Activated CD8-positive, alpha-beta memory T cell treated with anti-CD3 and anti-CD28 coated beads, Interleukin-2, amount 50 U/mL, for 48 hours (primary cell): ENCODE measurements at places on chromosomes 2 and 18.

- no peak for DNase-seq
These were observed 60.6 kb upstream of the CUL3 start for GRCh38 chr2:224645722-224646121.

- DNase-seq = no peak
These were observed 129.1 kb downstream of the ARHGAP15 start for GRCh38 chr2:143258126-143258892.

- DNase-seq = no peak
These were observed 26.9 kb upstream of the SLC35F6 start for GRCh38 chr2:26737221-26737620.

DNA sequence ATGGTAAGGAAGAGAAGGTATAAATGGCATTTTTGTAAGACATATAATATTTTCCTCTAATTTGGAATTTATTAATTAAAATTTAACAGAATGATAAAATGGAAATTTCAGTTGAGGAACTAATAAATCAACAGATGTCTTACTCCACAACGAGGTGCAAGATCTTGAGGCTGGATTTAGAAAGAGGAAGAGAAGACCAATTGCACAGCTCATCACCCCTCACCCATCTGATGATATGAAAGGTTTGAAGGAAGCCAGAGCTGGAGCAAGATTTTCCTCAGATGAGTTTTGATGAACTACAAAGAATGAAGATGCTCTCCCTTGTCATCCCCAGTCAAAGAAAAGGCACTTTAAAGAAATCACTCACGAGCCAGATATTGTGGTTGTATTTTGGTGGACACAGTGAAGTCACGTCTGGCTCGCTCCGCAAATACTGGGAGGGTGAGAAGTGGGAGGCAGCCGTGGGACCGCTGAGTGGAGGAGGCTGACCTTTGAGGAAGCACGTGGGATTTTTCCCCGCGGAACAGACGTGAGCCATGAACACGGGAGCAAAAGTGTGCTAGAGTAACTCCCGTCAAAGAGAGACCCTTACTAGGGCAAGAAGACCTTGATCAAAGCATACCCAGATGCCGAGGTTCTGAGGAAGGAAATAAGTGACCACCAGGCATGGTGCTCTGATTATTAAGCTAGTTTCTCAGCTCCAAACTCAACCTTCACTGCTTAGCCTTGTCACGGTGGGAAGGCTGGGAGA lies 511.4 kb downstream of the RNF144A start:
- DNase-seq = no peak

DNA sequence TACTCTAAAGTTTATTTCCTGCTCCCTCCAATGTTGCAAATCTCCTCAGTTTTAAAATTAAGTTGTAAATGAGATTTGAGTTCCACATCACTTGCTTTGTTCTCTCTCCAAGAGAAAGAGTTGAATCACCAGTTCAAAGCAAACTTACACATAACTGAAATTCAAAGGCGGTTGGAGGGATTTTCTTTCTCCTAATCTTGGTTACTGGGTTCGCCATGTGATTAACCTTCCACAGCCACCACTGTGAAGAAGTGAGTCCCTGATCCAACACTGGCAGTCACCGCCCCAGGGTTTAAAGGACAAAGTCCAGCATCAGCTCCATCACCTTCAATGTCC lies 247.1 kb downstream of the MYCN start:
- no peak for DNase-seq

DNA sequence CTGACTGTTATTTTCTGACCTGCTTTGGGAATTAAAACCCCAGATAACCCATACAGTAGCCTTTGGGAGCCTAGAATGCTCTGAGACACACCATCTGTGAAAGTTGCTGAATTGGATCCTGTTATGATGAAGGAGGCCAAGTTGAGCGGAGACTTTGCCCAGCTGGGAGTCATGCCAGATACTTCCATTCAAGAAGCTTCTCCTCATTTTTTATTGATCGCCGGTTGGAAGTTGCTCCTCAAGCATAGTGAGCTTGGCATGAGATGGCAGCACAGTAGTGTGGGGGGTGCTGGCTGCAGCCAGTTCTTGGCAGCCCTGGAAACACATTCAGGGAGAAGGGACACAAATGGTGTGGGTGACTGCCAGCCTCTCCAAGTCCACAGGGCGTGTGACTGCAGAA lies 270.7 kb upstream of the NRP2 start:
- DNase-seq = no peak

DNA sequence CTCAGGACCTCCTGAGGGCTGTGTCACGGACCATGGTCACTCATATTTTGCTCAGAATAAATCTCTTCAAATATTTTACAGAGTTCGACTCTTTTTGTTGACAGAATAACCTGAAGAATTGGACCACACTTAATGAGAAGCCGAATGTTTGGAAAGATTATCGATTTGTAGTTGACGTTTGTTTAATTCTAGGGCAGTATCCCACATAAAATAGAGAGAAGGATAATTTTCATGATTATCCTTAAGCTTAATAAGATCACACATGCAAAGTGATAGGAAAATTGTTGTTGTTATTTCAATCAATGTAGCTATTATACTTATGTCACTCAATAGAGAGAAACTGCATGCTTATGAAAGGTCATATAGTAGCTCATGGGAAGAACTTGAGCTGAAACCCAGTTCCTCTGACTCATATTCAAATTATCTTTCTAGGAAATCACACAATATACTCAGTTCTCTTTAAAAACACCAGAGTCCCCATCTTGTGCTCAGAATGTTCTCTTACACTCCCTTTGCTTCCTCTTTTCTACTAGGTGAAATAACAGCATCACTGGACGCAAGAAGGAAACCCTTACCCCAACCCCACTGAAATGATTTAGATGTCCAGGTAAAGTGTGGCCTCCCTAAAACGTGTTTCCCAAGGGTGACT lies 982.1 kb downstream of the TSN start:
- no peak for DNase-seq

DNA sequence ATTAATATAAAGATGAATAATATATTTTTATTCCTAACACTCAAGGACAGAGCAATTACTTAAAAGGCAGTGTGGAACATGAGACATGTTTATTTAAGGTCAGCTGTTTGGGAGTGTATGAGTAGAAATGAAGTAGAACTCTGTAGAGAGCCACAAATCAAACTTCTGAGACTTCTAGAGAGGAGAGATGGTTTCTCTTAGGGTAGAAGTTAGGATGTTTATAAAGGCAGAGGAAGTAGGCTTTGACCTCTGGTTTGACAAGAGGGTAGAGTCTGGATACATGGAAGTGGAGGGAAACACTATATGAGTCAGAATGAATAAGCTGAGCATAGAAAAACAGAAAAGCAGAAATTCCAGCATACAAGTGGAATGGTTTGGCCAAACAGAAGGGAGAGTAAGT lies 262.1 kb upstream of the KLHL14 start:
- no peak for DNase-seq

- no peak for DNase-seq
These were observed 21.0 kb upstream of the IL37 start for GRCh38 chr2:112889976-112890375.

DNA sequence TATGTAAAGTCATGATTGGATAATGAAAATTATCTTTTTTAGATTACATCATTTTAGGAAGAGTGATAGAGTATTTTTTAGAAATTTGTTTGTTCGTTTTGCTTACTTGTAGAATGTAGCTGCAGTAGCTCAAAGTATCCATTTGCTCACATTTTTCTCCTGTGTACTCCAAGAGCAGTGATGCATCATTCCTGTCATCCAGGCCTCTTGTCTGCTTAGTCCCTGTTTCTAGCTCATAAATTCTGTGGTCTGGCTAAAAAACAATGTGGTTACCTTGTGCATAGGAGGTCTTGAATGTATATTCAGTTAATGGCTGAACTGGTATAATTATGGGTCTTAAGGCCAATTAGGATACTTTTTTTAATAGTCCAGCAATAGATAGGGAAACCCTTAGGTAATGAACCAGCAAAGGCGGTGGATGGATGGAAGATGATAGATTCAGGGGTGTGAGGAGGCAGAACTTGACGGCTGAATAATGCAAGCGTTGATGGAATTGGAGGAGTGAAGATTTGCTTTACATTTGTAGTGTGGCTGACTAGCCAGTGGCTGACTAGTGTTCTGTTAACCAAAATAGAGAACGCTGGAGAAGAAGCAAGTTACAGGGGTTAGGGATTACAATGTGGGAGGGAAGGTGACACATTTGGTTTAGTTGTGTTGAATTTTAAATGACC lies 145.0 kb downstream of the ZNF407 start:
- no peak for DNase-seq

DNA sequence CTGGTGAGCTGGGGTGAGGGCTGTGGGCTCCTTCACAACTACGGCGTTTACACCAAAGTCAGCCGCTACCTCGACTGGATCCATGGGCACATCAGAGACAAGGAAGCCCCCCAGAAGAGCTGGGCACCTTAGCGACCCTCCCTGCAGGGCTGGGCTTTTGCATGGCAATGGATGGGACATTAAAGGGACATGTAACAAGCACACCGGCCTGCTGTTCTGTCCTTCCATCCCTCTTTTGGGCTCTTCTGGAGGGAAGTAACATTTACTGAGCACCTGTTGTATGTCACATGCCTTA lies 10.5 kb downstream of the PROC start:
- DNase-seq = no peak

DNA sequence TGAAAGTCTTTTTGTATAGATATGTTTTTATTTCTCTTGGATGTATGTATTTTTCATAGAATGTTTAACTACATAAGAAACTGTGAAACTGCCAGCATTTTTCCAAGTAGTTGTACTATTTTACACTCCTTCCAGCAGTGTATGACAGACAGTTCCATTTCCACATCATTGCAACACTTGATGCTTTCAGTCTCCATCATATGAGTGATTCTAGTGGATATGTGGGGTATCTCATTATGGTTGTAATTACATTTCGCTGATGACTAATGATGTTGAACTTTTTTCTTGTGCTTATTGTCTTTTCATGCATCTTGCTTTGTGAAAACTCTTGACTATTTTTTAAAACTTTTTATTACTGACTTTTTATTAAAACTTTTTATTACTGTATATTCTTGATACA lies 101.4 kb downstream of the ARHGAP28 start:
- no peak for DNase-seq

DNA sequence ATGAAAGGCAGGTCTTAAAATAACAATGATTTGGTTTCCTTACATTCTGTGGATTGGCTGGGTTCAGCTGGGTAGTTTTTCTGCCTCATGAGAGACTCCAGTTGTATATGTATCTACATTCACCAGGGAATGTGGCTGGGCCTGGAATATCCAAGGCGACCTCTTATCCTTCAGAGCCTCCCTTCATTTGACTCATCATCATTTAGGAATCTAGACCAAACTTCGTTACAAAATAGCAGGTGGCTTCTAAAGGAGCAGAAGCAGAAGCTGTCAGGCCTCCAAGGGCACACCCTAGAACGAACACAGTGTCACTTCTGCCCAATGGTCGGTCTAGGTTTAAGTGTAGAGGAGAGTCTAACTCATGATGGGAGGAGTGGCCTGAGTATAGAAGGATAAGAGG lies 204.2 kb downstream of the EN1 start:
- no peak for DNase-seq

GRCh38 chr2:139790807-139791752 lies 1010.9 kb upstream of the NXPH2 start:
- DNase-seq = no peak

GRCh38 chr2:102514061-102514785 lies 41.2 kb downstream of the SLC9A4 start:
- DNase-seq = no peak

- no peak for DNase-seq
These were observed 74.3 kb downstream of the NPAS2 start for GRCh38 chr2:100894105-100894795.

- no peak for DNase-seq
These were observed 103.1 kb downstream of the CCDC85A start for GRCh38 chr2:56286936-56287335.

DNA sequence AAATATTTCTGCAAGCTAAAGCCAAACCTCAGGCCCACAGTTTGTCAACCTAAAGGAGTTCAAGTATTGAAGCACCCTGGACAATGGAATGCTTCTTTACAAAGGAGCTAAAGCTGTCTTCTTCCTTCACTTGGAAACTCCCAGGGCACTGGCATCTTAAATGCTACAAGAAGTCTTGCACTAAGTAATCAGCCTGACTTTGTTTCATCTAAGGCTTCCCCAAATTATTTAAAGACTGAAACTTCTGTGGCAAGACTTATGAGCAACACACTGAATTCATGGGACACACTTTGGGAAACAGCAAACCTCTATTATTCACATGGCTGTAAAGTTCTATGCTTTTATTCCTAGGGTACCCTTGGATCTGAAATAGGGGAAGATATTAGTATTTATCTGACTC lies 14.7 kb downstream of the PID1 start:
- DNase-seq = no peak

DNA sequence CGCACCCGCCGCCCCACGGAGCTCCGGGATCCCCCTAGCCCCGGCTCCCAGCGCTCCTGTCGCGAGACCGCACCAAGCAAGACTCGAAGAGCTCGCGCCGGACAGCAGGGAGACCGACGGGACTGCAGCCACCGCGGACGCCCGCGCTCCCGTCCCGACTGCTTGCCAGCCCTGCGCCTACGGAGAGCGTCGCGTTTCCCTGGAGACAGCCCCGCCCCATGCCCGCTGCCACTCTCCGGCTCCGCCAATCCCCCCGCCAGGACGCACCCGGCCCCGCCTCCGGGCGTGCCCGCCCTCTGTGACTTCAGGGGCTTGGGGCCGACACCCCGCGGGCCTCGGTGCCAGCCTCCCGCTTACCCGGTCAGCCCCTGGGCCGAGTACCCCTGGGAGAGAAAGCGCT lies at the start of gene ANKMY1:
TSS of gene ANKMY1 (minus strand) at position 181 of the 400 bp plus-strand sequence. CDS start 653 bp downstream, outside the sequence.
- DNase-seq = peak; percentile 86

DNA sequence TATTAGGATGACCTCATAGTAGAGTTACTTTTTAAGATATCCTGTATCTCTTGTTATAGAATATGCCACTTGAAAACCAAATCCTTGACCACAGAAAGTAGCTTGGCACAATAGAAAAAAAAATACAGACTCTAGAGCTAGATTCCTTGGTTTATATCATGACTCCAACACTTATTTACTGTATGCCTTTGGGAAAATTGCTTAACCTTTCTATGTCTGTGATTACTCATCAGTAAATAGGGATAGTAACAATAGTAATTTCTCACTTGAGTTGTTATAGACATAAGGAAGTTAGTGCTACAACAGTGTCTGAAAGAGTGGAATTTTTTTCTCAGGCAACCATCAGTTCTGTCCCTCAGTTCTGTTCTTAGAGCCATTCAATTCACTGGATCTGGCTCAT lies 193.8 kb downstream of the GULP1 start:
- no peak for DNase-seq
